Stimulated activated CD8-positive, alpha-beta memory T cell treated with anti-CD3 and anti-CD28 coated beads, Interleukin-4, amount 100 ng/mL, for 4 hours (primary cell): ENCODE measurements at places on chromosomes 16 and 17.

- no peak for DNase-seq
Observed at GRCh38 chr17:77569846-77570564, 388.5 kb upstream of the TNRC6C start.

- DNase-seq = no peak
Observed at GRCh38 chr17:45368651-45369050, 51.8 kb upstream of the MAP3K14 start.

GRCh38 chr16:88141580-88141979, 190.3 kb downstream of the BANP start:
- no peak for DNase-seq

DNA sequence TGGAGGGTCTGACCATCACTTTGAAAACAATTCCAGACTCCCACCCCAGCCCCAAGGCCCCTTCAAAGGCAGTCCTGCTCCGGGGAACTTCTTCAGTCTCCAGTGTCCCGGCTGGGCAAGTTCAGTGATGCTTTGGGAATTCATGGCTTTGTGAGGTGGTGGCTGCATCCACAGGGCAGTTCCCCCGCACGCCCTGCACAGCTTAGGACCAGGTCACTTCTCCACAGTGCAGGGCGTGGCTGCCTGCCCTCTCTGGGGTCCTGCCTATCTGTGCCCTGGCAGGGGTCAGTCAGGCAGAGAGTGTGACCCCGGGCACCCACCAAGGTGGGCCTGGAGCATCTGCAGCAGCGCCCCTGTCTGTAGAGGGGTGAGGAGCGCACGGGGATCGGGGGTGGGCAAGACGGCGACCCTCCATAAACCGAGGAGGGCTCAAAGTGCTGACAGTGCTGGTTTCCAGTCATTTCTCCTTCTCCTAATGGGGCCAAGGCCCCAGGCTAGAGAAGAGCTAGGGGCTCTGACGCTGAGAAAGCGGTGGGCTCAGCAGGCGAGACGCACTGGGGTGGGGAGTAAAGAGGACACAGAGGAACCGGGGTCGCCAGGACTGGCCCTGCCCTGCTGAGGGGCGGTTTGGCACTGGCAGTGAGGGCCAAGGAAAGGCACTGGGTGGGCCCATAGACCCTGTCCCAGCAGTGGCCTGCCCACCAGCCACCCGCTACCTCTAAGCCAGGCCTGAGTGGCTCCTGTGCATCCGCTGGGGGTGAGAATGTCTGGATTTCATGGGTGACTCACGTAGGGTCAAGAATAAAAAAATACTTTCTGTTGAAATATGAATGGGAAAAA, 4.2 kb upstream of the ARHGAP27 start:
- no peak for DNase-seq

DNA sequence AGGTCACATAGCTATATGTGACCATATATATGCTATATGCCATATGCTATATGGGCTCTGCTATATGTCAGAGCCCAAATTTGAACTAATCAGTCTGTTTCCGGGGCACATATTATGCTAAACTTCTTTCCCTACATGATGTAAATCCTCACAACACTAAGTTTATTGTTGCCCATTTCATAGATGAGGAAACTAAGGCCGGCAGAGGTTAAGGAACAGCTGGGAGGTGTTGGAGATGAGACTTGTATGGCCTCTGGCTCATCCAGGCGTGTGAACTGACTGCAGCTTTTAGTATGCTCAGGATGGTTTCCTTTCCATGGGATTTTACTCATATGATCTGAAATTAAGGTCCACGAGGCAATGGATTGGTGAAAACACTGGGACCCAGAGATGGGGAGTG, 17.5 kb upstream of the CNOT1 start:
- no peak for DNase-seq

- no peak for DNase-seq
Observed at GRCh38 chr17:74699236-74699635, 13.5 kb downstream of the CD300LF start.

- DNase-seq = no peak
Observed at GRCh38 chr17:45149037-45149668, 878 bp downstream of the HEXIM1 start.

DNA sequence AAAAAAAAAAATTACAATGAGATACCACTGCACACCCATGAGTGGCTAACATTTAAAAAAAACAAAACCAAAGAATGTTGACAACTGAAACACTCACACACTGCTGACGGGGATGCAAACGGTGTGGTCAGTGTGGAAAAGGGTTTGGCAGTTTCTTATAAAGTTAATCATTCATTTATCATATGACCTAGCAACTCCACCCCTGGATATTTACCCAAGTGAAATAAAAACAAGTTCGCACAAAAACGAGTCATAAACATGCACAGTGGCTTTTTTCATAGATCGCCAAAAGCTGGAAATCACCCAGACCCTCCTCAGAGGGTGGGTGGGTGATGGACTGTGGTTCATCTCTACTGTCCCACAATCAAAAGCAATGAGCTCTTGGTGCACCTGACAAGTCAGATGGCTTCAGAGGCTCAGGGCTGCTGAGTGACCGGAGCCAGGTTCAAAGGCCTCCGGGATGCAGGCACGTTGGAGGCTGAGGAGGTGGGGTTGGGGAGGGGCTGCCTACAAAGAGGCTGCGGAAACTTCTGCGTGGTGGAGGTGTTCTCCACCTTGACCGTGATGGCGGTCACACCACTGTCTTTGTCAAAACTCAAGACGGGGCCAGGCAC, 14.2 kb downstream of the RAB40B start:
- DNase-seq = no peak

DNA sequence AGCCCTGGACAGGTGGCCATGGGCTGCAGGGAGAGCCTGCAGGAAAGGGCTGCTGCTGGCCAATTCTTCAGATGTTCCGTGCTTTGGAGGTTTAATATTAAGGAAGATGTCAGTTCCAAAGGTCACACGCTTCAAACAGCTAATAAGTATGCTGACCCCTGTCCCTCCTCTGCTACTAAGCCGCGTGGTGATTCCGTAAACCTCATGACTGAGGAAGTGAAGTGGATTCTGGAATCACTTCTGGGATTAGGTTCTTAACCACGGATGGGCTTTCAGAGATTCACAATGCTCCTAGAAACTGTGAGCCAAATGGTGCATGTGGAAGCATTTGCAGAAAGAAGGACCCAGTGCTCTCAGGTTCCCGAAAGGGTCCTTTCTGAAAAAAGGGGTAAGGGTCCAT, 28.5 kb upstream of the ERN1 start:
- DNase-seq = no peak

- DNase-seq = no peak
Observed at GRCh38 chr16:20903116-20903898, 2.7 kb downstream of the LYRM1 start.

- DNase-seq = no peak
Observed at GRCh38 chr17:17096438-17097178, 54.4 kb downstream of the MPRIP start.

DNA sequence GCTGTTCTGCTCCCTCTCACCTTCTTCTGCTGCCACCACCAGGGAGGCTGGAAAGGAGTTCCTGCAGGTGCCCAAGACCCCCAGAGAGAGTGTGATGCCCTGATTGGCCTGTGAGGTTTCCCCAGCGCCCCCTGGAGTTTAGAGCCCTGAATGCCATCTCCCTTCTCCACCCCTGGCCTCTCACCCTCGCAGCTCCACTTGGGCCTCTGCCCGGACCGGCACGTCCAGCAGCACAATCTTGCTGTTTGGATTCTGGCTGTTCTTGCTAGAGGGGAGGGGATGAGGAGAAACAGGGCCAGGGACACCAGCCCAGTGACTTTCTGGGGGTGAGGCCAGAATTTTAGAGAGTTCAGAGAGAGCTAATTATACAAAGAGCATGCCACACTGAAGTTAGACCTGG, 12.5 kb upstream of the FAM171A2 start:
- DNase-seq = no peak

DNA sequence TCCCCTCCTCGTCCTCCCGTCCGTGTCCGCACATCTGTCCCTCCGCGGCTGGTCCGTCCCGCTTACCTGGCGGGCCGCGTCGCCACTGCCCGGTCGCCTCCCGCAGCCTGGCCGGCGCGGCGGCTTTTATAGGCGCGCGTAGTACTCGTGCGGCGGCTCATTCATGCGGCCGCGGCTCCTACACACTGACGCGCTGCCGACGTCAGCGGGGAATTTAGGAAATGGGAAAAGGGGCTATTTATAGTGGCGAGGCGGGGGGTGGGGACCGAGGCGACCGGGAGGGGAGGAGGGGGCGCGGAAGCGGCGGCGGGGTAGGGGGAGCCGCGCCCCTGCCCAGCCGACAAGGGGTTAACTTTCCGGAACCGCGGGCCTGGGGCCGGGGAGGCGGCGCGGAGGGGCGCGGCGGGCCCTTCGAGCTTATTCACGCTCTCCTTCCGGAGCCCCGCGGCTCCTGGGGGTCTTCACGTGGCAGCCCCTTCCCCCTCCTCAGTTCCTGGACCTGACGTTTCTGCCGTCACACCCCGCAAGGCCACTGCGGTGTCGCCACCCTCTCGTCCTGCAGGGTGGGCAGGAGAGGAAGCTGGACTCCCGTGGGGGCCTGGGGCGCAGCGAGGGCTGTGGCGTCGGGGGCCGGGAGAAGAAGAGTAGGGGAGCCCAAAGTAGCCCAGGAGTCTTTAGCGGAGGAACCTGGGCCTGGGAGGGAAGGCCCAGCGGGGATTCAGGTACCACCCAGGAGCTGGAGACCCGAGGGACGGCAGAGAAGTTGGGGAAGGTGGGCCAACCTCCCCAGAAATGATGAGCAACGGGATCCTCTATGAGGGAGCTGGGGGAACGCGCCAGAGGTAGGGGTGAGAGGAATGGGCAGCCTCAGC, 3.6 kb upstream of the HIC1 start:
- no peak for DNase-seq

DNA sequence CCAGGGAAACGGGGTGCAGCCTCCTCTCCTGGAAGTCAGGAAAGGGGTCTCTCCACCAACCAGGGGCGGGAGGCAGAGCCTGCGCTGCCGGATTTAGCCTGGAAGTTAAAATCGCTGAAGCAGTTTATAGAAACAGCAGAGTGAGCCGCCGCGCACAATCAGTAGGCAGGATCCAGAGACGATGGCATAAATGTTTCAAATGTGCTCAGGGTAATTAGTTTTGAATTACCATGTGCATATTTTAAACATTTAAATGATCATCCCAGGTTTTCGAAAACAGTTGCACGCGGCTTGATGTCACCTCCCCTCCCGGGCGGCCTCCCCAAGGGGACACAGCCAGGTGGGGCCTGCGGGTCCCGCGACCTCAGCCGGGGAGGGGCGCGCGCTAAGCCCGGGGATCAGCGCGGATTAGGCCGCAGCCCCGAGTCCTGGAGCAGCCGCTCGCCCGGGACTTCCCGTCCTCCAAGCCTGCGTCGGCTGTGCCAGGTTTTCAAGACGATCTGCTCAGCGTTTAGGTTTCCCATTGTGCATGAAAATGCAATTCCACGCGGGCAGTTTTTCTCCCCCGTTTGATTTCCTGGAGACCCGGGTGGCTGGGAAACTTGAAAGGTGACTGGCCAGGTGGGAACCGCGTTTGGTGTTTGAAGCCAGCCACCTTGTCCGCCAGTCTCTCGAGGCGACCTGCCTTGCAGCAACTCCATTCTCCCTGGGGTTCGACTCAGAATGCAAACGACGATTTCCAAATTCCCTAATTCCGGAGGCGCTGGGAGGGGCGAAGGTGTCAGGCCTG, 78.3 kb downstream of the RPA1 start:
- DNase-seq = no peak

DNA sequence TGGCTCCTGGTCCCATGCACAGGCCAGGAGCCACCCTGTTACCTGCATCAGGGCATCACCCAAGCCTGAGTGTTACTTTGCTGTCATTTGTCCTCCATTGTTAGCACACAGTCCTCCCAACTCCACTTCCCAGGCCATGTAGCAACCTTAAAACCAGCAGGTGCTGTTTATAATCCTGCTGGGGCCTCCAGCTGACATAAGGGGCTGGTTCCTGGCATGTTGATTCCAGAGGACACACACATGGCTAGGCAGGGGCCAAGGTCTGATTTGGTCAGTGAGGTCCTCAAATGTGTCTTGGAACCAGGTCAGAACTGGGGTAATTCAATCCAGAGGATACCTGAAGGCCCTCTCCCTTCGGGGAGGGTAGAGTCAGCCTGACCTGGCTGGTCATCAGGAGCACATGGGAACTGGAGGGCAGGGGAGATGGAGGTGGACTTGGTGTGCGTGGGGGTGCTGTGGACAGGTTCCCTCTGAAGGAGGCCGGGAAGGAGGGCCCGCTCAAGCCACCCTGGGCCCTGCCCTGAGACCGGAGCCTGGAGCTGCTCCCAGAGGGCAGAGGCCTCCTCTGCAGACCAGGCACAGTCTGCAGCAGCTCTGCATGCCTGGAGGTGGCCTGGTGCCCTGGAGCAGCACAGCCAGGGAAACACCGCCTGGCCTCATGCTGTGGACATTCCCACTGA, 6.6 kb downstream of the ADORA2B start:
- no peak for DNase-seq

DNA sequence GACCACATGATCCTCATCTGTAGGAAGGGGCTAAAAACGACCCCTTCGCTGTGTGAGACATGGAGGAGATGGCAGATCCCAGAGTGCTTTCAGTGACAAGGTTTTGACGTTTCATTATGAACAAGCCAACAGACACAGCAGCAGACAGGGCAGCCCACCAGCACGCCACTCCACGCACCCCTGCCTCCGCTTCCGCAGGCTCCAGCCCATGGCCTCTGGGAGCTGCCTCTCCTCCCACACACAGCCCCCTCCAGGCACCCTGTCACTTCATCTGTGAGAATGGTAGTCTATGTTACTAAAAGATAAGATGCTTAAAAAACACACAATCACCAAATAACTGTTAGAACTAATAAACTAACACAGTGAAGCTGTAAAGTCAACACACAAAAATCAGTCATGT, 12.3 kb upstream of the ADCY7 start:
- no peak for DNase-seq

DNA sequence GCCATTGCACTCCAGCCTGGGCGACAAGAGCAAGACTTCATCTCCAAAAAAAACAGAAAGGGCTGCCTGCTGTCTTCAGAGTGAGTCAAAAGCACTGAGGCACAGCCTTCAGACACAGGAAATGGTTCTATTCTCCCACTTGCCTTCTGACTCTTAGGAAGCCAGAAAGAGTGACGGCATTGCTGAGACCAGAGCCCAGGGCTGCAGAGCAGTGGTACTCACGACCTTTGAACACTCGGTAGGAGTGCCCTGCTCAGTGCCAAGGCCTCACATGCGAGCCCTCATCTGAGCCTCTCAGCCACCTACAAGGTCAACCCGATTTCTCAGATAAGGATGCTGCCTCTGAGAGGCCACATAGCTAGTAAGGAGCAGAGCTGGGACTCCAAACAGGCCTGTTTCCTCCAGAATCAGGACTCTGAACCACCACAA, 3.5 kb upstream of the ITGAE start:
- DNase-seq = no peak

- no peak for DNase-seq
Observed at GRCh38 chr17:32912218-32912897, 15.6 kb upstream of the TMEM98 start.

GRCh38 chr17:18190628-18191235, 7.1 kb downstream of the ALKBH5 start:
- DNase-seq = no peak
